Mammary epithelial cell (primary cell): ENCODE measurements at places on chromosomes 5 and 9. TPM values are rescaled to one million over a fixed set of nuclear protein-coding genes. Genes with fewer than 3 reads are reported as not detected.
A peak's percentile ranks its signal among the peaks of the same experiment; 100 is the strongest.

Gene TMEM171
- total RNA-seq = 0.69 and 2.6 TPM in 2 replicates

DNA sequence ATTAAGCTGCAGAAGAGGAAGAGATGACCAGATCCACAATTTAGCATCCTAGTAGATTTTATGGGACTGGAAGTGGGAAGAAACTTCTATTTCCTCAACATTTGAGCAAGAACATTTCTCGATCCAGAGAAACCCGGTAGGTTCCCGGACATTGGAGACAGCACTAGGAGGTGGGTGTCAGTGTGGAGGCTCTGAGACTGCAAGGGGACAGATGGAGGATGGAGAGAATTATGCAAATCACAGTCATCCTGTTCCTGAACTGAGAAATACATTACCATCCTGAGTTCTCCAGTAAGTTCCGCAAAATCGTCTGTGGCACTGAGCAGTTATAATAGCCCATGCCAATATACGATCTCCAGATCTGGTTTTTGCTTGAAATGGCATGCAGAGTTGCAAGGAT, 25.6 kb downstream of the GLDC start:
- no peak for DNase-seq

- no peak for DNase-seq
Observed at GRCh38 chr9:134959971-134960310, 42.2 kb upstream of the FCN1 start.

Gene VLDLR
- total RNA-seq = 40.8 TPM

DNA sequence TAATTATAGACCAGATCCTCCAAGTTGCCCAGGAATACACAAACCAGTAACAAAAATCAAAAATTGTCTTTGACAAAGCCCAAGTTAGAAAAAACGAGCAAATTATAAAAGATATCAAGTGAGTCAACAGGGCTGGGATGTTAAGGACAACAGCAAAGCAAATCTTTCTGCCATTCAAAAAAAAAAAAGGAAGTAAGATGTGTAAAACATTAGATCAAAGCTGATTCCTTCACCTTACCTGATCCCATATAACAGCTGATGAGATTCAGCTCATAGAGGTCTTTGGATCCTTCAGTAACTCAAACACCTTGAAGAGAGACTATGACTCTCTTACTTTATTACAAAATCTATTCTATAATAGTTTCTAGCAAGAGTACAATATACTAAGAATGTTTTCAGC, 100.9 kb downstream of the STRBP start:
- no peak for DNase-seq

GRCh38 chr5:107773479-107773878, 102.7 kb upstream of the EFNA5 start:
- DNase-seq = no peak

Gene PRRX2
- total RNA-seq = 0.33 TPM

Gene TMEFF1
- 0.33 TPM for total RNA-seq

GRCh38 chr9:114080773-114081440, 2.8 kb upstream of the AMBP start:
- no peak for DNase-seq

GRCh38 chr9:4594545-4594944, 67.5 kb upstream of the PLPP6 start:
- no peak for DNase-seq

GRCh38 chr5:177361418-177362291, 3.9 kb downstream of the RGS14 start:
- DNase-seq = no peak

- DNase-seq = no peak
Observed at GRCh38 chr9:92140754-92141143, 25.5 kb upstream of the SPTLC1 start.

DNA sequence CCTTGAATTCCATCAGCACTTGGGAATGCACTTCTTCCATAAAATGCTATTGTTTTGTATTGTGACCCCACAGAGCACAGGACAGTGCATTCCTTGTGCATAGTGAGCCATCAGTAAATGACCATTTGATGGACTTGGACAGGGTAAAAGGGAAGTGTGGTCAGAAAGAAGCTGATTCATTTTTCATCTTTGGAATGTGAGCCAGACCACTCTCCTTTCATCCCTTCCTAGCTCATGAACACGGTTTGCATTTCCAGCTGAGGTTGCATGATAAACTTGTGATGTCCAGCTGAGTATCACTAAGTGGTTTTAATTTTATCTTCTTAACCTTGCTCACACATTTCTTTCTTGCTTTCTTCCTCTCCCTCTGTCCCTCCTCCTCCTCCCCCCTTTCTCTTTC, 101.3 kb downstream of the NUDT12 start:
- DNase-seq = peak; percentile 26

GRCh38 chr9:135951889-135952663, 9.1 kb downstream of the UBAC1 start:
- DNase-seq = peak; percentile 96

- DNase-seq = no peak
Observed at GRCh38 chr9:116432051-116432450, 255.1 kb upstream of the TRIM32 start.

DNA sequence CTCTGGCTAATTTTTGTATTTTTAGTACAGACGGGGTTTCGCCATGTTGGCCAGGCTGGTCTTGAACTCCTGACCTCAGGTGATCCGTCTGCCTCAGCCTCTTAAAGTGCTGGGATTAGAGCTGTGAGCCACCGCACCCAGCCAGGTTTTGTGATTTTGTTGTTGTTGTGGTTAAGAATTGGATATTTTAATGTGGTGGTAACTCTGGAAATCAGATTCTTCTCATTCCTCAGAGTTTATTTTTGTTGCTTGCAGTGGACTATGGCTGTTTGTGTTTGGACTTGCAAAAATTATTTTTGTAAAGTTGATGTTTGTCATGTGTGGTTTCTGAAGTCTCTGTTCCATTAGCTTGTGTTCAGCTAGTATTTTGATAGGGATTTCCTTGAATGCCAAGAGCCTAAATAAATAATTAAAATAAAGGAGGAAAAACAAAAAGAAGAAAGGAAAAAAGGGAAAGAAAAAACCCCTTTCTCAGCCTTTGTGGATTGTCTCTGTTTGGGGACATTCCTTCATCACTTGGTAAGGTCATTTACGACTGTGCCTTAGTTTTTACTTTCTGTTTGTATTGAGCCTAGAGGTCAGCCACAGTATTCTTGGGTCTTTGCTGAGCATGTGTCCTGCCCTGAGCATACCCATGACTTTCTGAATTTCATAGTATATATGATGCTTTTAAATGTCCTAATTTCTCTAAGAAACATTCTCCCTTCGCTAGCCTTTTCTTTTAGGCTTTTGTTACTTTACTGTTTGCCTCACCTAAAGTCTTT, 37.3 kb downstream of the PBX3 start:
- DNase-seq = peak; percentile 20

GRCh38 chr5:147902609-147903115, 3.7 kb downstream of the C5orf46 start:
- no peak for DNase-seq

Gene SLC25A51
- 78.0 TPM for total RNA-seq

- DNase-seq = no peak
Observed at GRCh38 chr5:127074466-127074865, 1.2 kb upstream of the C5orf63 start.

GRCh38 chr9:113675475-113675941, 200.6 kb upstream of the ZNF618 start:
- peak; percentile 86 for DNase-seq

Gene GFI1B
- not detected for total RNA-seq

GRCh38 chr5:59000211-59000610, 417.3 kb downstream of the RAB3C start:
- DNase-seq = no peak

Gene MYOT
- 0.12 TPM in 1 of 2 replicates, not detected in the other for total RNA-seq

DNA sequence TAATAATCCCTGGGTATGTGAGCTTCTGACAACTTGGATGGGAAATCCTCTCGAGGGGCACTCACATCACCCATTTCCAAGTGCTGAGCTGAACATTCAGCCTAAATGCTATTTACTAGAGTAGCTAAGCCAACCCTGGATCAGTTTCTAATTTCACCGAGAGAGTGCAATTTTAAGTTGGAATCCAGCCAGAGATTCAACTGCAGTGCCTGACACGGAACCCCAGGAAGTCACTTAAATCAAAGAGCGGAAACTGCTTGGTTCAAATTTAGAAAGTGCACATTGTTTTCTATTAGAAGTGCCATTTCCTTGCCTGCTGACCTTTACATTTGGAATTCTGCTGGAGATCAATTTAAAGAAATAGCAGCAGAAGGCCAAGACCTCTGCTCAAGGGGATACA, 8.8 kb downstream of the SPRY4 start:
- DNase-seq = no peak

DNA sequence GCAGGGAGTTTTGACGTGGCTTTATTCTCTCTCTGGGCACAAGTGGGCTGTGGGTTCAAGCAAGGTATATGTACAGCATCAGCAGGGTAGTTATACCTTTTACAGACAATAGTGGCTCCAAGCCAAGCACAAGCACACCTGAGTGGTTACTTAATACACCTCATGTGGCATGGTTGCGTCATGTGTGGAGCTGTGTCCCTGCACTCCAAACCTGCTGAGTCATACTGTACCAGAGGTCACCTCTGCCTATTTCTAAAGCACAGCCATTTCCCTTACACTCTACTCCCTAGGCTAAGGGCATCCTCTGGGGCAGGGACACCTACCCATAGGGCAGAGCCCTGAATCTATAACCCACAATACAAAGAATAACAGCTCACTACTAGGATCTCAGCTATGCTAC, 147.3 kb downstream of the OSTF1 start:
- DNase-seq = peak; percentile 81

GRCh38 chr5:141518618-141519015, 29.7 kb downstream of the PCDHGC5 start:
- DNase-seq = no peak

DNA sequence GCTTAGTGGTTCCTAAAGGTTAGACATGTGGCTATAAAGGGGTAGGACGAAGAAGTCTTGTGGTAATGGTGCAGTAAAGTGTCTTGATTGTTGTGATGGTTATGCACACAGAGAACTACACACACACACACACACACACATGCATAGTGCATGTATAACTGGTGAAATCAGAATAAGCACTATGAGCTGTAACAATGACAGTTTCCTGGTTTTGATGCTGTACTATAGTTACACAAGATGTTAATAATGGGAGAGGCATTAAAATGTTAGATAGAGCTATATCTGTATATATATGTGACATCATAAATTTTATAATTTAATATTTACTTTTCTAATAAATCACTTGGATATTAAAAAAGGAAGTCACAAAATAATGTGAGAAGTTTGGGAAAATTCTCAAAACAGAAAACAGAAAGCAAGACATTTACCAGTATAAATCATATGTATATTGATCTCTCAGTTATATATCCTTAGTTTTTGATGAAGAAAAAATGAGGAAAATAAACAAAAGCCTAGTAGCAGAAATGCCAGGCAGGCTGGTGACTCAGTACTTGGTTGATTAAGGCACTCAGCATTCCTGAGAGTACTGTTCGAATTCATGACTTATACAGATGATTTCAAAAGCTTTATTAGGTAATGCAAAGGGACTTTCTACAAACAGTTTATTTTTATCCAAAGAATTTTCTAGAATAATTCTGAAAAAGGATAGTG, 350.5 kb upstream of the DAB2 start:
- peak; percentile 65 for DNase-seq

- DNase-seq = no peak
Observed at GRCh38 chr5:31237174-31237573, 43.7 kb downstream of the CDH6 start.

DNA sequence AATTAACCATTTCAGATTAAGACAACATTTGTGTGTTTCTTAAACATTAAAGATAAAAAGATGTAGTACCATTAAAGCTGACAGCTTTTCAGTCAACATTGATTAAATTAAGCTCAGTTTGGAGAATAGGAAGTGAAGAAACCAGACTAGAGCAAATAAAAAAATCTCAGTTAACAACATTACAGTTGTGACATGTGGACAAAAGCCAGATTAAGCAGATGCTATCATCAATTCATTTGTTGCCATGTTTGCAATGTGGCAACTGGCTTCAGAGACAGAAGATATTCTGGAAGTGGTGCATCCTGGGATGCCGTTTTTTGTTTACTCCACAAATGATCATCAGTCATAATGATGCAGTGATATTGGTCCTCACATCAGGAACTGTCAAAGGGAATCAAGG, 70.3 kb upstream of the CNTLN start:
- DNase-seq = no peak

- no peak for DNase-seq
Observed at GRCh38 chr9:85040146-85040545, 370.6 kb downstream of the NTRK2 start.

- no peak for DNase-seq
Observed at GRCh38 chr5:179313849-179314521, 31.3 kb downstream of the ADAMTS2 start.

GRCh38 chr5:65157906-65158603, 323.7 kb downstream of the ADAMTS6 start:
- DNase-seq = peak; percentile 82

DNA sequence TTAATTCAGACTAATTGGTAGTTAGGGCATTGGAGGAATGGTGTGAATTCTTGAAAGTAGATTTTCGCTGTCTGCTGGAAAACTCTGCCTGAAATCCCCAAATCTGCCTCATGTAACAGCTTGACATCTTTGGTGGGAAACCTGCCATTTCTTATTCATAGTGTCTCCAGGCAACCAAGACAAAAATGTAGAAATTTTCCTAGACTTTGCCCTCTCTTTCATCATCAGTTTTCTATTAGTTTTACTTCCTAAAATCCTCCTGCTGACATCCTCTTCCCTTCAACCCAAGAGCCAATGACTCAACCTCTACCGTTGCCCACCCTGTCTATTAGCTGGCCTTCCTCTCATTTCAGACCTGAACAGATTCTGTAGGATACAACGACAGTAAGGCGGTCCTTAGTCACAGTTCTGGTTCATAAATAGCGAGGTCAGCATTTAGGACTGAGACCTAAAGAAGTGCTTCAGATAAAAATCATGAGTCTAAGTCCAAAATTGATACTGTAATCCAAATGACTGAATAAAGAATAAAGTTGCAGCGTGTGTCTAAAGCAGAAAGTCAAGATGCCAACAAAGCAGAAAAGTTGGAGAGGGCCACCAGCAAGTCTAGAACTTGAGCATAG, 133.9 kb downstream of the MUSK start:
- DNase-seq = no peak

DNA sequence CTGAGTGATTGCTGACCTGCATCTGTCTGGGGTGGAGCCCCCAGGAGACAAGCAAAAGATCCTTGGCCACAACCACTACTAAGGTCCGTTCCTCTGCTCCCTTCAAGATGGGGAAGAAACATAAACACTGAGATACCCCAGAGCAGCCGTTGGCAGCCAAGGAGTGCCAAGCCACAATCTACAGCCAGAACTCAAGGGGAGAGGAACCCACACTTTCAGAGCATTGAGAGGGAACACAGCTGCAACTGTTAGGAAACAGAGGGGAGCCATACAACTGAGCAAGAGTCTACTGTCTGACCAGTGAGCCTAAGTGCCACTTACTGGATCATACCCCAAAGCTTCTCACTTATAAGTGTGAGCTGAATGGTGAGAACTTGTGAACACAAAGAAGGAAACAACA, 44.6 kb upstream of the ADRB2 start:
- no peak for DNase-seq

DNA sequence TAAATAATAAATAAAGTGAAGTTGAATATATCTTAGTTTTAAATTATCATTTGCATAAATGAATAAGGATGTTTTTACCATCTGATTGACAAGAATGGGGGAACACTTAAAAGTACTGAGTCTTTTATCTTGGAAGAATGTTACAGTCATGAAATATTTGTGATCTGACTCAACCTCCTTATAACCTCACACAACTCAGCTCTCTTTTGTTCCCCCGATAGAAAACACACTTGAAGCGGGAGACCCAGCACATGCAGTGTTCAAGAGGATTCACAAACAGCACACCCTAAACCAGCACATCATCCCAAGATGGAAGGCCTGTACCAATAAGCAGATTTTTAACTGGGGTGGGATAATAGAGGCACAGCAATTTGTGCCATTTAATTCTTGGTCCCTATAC, 15.5 kb downstream of the BAAT start:
- DNase-seq = no peak

Gene PTTG1
- 28.5 TPM for total RNA-seq

Gene PCDHGC4
- 1.1 and 1.2 TPM in 2 replicates for total RNA-seq
